ENCODE measurements at places on chromosomes 1 and 21.

DNA sequence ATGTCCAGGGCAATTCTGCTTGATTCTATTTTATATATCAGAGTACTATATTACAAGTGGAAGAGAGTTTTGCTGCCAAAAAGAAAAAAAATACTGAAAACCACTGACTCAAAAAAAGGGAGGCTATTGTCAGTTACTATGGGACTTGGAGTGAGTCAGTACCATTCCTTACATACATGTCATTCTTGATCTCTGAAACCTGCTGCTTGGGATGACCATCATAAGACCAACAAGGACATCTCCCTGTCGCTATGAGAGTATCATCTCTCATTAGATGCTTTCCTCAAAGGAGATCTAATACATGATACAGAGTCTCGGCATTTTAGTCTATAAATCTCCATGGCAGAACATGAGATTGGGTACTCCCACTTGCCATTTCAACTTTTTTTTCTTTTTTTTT is 11.8 kb upstream of the INPP5B start:
- peaks cover 34% of the 10 kb centered on the region for H3K36me3 ChIP-seq
- no peak for DNase-seq
- H3K4me3 ChIP-seq = no peak overlapping the region
- no peak overlapping the region for H3K27ac ChIP-seq
- no peaks in the 10 kb centered on the region for H3K4me1 ChIP-seq
- H3K27me3 ChIP-seq = no peaks in the 10 kb centered on the region

DNA sequence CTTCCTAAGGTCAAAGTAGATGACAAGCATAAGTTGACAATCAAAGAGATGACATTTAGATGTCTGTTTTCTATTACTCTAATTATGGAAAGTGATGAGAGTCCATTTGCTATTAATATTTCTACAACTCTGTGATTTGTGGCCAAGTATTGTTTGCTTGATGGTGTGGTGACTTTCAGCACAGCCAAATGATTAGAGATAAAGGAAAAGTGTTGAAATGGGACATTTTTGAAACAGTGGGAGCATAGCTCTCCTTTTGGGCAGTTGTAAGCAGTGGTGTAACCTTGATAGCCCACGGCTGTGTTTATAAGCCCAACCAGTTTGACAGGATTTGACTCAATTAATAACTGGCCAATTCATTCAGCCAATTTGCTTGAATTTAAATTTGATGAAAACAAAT is 31.6 kb downstream of the ZC3H11B start:
- no peaks in the 10 kb centered on the region for H3K27me3 ChIP-seq
- peaks cover 2% of the 10 kb centered on the region for H3K4me1 ChIP-seq
- H3K27ac ChIP-seq = no peak overlapping the region
- H3K36me3 ChIP-seq = no peaks in the 10 kb centered on the region
- DNase-seq = no peak
- H3K4me3 ChIP-seq = no peak overlapping the region

GRCh38 chr1:184116287-184116686 is 64.8 kb downstream of the TSEN15 start:
- no peak overlapping the region for H3K27ac ChIP-seq
- no peaks in the 10 kb centered on the region for H3K36me3 ChIP-seq
- no peaks in the 10 kb centered on the region for H3K4me1 ChIP-seq
- H3K4me3 ChIP-seq = no peak overlapping the region

DNA sequence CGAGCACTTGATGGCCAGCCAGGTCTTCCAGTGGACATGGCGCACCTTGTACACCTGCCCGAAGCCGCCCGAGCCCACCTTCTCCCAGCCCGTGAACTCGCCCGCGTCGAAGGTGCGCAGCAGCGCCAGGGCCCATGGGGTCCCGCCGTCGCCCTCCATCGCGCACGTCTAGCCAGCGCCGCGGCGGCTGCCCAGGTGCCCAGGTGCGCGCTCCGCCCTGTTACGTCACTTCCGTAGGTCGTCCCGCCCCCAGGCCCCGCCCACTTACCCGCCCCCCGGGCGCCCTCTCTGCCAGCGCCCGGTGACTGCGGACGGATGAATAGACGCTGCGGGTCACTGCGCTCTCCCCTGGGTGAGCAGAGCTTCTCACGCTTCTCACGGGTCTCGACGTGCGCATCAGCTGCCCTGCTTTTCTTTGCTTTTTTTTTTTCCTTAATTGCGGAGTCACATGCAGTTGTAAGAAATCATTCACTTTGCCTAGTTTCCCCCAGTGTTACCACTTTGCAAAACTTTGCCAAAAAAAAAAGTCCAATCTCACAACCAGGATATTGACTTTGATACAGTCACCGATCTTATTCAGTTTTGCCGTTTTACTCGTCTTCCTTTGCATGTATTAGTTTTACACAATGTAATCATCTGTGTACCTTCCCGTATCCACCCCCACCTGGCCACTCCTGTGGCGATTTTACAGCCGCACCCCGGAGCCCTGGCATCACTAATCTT is at the start of gene RIPK4:
Gene RIPK4, minus strand, starts transcription at position 170 of the 723 bp plus-strand sequence. Its CDS starts 11 bp downstream, at position 159.
- H3K4me1 ChIP-seq = peaks cover 23% of the 10 kb centered on the region
- DNase-seq = peak; percentile 70
- peaks cover 3% of the 10 kb centered on the region for H3K36me3 ChIP-seq
- peak within 1 kb of the TSS; percentile 79 for H3K4me3 ChIP-seq
- H3K27ac ChIP-seq = peak within 1 kb of the TSS; percentile 70
- peaks cover 76% of the 10 kb centered on the region for H3K27me3 ChIP-seq

DNA sequence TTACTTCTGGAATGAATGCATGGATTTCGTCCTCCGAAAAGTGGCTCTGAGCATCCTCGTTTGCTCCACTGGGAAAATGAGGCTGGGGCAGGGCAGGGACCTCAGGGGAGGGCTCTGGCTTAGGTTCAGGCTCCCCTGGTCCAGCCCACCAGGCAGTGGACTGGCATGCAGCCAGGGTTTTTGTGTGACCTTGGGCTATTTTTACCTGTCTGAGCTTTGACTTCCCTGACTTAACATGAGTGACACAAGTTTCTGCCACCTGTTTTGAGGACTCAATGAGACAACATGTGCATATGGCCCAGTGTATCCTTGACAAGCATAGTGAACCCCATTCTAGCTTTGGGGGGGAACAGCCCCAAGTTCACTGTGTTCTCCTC is 32.6 kb upstream of the EDN2 start:
- no peak overlapping the region for H3K4me3 ChIP-seq
- peak overlapping the region; percentile 49 for H3K27ac ChIP-seq
- peaks cover 42% of the 10 kb centered on the region for H3K36me3 ChIP-seq

DNA sequence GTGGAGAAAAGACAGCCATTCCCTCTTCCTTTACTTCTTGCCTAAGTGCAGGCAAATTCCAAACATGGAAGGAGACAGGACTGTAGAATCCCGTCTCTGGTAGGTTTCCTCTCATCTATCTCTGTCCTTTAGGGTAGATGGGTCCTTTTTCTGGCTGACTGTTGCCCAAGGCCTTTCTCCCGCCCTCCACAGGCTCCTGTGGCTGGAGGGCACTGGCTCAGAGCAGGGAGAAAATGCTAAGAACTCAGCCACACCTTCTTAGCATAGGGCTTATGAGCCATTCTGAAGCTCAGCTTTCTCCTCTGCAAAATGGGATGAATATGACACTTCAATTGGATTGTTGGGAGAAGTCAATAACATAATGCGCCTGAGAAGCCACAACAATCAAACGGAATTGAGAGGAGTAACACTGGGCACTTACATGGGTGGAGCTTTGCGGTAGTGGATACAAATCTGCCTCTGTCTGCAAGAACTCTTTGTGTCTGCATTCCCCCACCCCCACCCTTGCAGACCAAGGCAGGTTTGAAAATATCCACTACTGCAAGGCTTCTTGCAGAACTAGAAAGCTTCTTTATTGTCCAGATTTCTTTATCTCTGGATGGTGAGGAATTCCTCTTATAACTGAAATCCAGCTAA is 94.7 kb downstream of the CSMD2 start:
- no peak overlapping the region for H3K4me3 ChIP-seq
- H3K27ac ChIP-seq = no peak overlapping the region
- no peaks in the 10 kb centered on the region for H3K4me1 ChIP-seq
- DNase-seq = no peak
- peaks cover 8% of the 10 kb centered on the region for H3K27me3 ChIP-seq
- H3K36me3 ChIP-seq = no peaks in the 10 kb centered on the region

DNA sequence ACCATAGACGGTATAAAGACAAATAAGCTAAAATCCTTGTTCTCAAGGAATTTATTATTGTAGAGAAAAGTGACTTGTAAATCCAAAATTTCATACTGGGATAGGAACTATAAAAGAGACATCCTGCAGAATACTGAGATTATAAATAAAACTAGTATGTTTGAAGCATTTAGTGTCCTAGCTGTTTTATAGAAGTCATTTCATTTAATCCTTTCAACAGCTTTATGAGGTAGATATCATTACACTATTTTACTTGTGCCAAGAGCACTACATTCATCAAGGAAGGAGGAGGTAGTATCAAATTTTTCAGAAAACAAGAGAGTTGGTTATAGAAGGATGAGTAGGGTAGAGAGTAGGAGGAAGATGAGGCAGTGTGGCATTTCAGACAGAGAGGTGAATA is 119.6 kb downstream of the ATF6 start:
- DNase-seq = no peak
- no peak overlapping the region for H3K27ac ChIP-seq
- no peaks in the 10 kb centered on the region for H3K4me1 ChIP-seq
- H3K27me3 ChIP-seq = no peaks in the 10 kb centered on the region
- H3K4me3 ChIP-seq = no peak overlapping the region
- peaks cover 33% of the 10 kb centered on the region for H3K36me3 ChIP-seq

GRCh38 chr1:58983633-58984245 is 199.9 kb upstream of the JUN start:
- H3K4me1 ChIP-seq = peaks cover 8% of the 10 kb centered on the region
- DNase-seq = no peak
- H3K4me3 ChIP-seq = no peak overlapping the region
- no peak overlapping the region for H3K27ac ChIP-seq

DNA sequence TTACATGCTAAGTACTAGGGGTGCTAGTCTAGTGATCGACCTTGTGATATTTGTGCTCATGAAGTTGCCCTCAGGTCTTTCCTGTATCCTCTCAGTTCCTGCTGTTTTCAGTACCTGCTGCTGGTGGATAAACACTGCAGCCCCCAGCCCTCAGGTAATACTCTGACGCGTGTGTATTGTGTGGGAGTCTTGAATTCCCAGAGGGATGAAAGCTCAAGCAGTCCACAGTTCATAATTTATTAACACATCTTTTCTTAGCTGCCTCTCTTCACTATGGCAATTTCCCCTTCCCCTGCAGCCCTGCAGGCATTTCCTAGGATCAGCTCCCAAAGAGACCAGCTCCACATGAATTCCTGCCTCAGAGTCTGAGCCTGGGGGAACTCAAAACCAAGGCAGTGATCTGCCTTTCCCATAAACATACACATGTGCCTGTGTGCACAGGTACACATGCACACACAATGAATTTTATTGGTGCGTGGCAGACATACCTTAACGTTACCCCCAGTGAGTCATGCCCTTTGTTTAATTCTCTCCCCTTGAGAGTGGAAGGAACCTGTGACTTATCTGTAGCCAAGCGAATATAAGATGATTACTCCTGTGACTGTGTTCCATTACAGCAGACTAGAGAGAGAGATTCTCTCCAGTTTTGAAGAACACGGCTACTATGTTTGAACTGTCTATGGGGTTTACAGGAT is 14.1 kb upstream of the HMGCS2 start:
- DNase-seq = no peak
- peaks cover 7% of the 10 kb centered on the region for H3K27me3 ChIP-seq
- H3K27ac ChIP-seq = no peak overlapping the region
- H3K36me3 ChIP-seq = no peaks in the 10 kb centered on the region
- H3K4me1 ChIP-seq = peaks cover 20% of the 10 kb centered on the region
- no peak overlapping the region for H3K4me3 ChIP-seq

DNA sequence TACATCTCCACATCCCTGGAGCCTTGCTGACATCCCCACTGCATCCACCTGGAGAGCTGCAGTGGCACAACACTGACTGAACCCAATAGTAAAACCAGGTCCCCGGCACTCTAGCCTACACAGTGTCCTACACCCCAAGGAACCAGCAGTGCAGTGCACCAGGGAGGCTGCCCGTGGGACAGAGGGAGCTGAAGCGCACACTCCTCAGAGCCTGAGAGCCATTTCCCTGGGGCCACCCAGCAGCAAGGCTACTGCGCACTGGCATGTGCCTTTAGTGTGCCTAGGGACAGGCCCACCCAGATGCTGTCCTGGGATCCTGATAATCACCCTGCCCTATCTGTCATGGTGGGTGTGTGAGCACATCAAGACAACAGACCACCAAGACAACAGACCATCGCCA is 31.9 kb downstream of the NSL1 start:
- DNase-seq = no peak
- peaks cover 13% of the 10 kb centered on the region for H3K4me1 ChIP-seq
- H3K27me3 ChIP-seq = no peaks in the 10 kb centered on the region
- no peak overlapping the region for H3K27ac ChIP-seq
- peaks cover 12% of the 10 kb centered on the region for H3K36me3 ChIP-seq
- H3K4me3 ChIP-seq = no peak overlapping the region

DNA sequence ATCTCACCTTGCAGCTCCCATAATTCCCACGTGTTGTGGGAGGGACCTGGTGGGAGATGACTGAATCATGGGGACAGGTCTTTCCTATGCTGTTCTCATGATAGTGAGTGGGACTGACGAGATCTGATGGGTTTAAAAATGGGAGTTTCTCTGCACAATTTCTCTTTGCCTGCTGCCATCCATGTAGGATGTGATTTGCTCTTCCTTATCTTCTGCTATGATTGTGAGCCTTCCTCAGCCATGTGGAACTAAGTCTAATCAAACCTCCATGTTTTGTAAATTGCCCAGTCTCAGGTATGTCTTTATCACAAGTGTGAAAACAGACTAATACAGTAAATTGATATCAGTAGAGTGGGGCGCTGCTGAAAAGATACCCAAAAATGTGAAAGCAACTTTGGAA is 195.7 kb downstream of the SLC44A5 start:
- no peak overlapping the region for H3K4me3 ChIP-seq
- no peak for DNase-seq
- no peaks in the 10 kb centered on the region for H3K4me1 ChIP-seq

GRCh38 chr1:30088594-30088993 is 634.8 kb downstream of the MATN1 start:
- H3K4me3 ChIP-seq = no peak overlapping the region
- H3K4me1 ChIP-seq = no peaks in the 10 kb centered on the region
- peaks cover 1% of the 10 kb centered on the region for H3K36me3 ChIP-seq
- no peak for DNase-seq
- no peak overlapping the region for H3K27ac ChIP-seq

DNA sequence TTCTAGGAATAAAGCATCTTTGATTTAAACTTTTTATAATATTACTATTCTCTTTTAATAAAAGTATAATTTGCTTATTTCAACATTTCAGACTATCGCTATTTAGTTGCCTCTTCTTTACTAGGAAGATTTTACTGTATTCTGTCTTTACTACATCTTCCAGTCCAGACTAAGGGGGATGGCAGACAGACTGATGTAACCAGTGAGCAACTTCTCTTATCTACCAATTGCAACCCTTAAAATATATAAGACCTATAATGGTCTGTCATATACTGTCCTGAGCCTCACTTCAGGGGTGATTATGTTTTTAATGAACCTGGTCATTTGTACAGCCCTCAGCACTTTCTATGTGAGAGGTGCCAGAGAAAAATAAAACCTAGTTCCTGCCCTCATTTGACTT is 87.0 kb downstream of the UBE2U start:
- H3K4me3 ChIP-seq = no peak overlapping the region
- no peaks in the 10 kb centered on the region for H3K36me3 ChIP-seq
- no peaks in the 10 kb centered on the region for H3K4me1 ChIP-seq
- no peak for DNase-seq
- H3K27ac ChIP-seq = no peak overlapping the region
- H3K27me3 ChIP-seq = peaks cover 8% of the 10 kb centered on the region
